ENCODE measurements at places on chromosomes 2 and 18.

DNA sequence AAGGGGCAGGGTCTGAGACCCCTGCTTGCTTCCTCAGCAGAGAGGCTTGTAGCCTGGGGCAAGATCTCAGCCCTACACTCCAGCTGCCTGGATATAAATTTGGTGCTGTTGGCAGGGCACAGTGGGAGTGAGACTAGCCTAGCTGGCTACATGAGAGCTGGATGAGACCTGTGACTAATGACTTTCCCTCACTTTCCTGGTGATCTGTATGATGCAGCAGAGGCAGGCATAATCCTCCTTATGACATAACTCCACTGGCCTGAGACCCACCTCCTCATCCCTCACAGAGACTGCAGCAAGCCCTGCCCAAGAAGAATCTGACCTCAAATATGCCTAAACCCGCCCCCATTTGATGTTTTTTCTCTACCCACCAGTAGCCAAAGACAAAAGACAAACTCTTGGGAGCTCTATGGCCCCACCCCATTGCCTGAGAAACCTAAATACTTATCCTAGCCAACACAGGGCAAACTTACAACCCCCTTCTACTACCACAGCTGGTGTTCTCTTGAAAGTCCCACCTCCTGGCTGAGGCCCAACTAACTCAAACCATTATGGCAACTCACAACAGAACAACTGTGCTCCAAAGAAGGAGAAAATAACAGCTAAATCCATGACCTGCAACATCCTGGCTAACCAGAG lies 102.7 kb downstream of the NR4A2 start:
- no peak for DNase-seq

DNA sequence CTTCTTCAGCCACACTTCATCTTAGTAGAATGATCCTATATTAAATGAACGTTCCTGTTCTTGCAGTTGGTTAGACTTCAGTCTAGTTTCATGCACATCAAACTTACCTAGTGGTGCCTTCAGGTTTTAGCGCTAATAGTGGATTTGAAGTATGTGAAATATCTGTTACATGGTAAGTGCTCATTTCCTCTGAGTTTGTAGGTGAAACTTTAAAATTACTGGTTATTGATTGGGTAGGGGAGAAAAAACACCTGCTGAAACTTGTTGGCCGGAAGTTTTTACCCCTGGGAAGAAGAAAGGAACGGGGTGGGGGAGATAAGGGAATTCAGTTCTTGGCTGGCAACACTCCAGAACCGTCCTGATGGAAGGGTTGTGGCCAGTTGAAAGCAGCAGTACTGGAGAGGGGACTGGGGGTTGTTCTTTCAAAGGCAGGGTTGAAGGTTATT lies 112.8 kb downstream of the SPTBN1 start:
- DNase-seq: no peak

DNA sequence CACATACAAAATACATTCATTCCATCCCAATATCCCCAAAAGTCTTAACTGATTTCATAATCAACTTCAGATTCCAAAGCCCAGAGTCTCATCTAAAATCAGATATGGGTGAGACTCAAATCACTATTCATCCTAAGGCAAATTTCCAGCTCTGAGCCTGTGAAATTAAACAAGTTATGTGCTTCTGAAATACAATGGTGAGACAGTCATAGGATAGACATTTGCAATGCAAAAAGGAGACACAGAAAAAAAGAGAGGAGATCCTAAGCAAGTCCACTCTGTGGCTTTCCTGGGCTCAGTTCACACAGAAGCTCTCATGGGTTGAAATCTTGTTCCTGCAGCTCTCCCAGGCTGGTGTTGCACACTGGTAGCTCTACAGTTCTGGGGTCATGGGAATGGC lies 18.3 kb downstream of the ZNF892 start:
- no peak for DNase-seq

DNA sequence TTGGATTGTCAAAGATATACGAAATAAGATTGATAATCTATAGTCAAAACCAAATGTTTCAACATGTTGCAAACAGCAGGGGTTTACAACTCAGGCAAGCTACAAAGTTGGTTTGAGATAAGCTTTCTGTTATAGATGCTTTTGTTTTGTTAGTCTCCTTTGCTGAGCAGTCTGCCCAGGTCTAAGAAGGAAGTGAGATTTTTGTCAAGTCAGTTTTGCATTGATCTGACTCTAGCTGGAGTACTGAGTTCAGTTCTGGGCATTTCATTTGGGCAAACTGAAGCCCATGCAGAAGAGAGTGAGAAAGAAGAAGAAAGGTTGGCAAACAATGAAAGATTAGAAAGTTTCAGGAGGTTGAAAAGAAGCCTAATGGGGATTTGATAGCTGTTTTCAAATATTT lies 983.0 kb upstream of the SLC39A10 start:
- no peak for DNase-seq
